NCI-H524 (cell line): ENCODE measurements at places on chromosomes 12 and 14.

- no peak for DNase-seq
Observed at GRCh38 chr12:116138364-116138763, 139.1 kb downstream of the MED13L start.

GRCh38 chr12:51926718-51927117 lies 19.4 kb downstream of the ACVRL1 start:
- peak; percentile 33 for DNase-seq

DNA sequence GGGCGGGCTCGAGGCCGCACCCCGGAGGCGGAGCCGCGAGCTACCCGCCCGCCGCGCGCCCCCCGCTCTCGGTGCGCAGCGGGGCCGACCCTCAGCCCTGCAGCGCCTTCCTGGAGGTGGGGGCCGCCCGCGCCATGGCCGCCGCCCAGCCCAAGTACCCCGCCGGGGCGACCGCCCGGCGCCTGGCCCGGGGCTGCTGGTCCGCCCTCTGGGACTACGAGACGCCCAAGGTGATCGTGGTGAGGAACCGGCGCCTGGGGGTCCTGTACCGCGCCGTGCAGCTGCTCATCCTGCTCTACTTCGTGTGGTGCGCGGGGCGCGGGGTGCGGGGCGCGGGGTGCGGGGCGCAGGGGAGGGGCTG lies at the start of gene P2RX2:
Gene P2RX2, plus strand, starts transcription at position 94 of the 361 bp plus-strand sequence. Its CDS starts 41 bp downstream, at position 135.
- DNase-seq, result no peak

DNA sequence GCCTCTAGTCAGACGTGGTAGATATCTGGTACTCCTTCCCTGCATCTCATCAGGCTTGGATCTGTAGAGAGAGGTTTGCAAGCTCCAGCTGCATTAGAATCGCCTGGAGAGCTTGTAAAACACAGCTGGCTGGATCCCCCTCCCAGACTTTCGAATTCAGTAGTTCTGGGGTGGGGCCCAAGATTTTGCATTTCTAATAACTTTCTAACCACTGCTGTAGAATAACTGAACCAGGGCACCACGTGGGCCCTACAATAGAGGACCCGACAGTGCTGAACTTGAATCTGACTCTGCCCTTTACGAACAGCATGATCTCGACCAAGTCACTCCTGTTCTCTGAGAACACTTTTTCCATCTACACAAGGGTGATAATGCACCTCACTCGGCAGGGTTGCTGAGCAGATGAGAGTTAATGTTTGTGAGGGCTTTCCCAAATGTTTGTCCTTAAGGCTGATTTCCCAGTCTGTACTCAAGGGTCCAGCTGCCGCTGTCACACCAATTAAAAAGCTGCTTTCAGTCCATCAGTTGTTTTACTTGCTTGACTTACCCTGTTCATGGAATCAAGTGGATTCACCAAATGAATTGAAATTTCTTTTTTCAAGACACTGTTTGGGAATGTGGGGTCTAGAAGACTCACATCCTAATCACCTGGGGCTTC lies 86.6 kb upstream of the SLC24A4 start:
- DNase-seq, result peak; percentile 80

DNA sequence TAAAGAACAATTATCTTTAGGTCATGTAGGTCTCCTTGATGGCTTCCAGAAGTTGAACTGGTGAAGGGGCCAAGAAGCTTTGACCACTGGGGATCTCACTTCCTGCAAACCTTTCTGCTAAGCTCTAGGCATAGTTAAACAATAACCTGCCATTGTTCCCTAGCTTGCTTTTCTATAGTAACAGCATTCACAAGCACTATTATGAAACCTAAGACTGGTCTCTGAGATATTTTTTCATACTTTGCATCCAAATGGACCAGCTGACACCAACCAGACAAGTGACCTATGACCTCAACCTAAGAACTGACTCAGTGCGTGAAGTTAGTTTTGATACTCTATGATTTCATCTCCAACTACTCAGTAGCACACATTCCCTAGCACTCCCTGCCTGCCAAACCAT lies 129.1 kb downstream of the PTPRB start:
- DNase-seq, result no peak
